NCI-H1105 treated with DMSO at 0.1 percent for 48 hours (cell line): ENCODE measurements at places on chromosomes 11 and 22.
A peak's percentile ranks its signal among the peaks of the same experiment; 100 is the strongest.

DNA sequence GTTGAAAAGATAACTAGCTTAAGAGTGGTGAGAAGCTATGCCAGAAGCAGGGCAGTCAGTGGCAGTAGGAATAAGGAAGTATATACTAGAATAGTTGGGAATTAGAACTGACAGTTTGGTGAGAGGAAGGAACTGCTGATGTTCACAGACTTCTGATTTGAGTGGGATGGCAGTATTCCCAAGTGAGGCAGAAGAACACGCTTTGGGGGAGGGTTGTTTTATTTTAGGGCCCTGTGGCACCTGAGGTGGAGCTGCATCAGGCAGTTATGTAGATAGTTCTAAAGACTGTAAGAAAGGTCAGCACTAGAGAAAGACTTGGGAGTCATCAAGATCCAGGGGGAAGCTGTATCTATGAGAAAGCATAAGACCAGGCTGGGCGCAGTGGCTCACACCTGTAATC lies 66.3 kb upstream of the TNRC6B start:
- no peak for DNase-seq

GRCh38 chr11:120781486-120782120 lies 242.3 kb upstream of the TBCEL start:
- no peak for DNase-seq

DNA sequence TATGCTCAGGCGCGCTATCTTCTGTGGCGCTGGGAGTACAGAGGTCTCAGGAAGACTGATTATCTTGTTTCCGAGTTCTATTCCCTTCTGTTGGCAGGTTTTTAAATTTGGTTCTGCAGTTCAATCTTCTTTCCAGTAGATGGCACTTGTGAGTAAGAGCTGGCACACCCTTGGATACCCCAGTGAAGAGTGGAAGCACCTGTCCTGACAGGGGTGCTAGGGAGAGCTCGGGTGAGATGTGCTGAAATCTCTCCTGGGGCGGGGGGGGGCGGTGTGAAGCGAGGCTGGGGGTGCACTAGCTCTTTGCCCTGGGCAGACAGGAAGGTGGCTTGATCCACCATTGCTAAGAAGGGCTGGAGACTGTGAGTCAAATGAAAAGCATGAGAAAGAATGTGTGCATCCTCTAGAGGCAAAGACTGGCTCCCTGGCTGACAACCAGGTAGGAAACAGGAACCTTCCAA lies 679.9 kb upstream of the CCDC179 start:
- DNase-seq, result peak; percentile 44

DNA sequence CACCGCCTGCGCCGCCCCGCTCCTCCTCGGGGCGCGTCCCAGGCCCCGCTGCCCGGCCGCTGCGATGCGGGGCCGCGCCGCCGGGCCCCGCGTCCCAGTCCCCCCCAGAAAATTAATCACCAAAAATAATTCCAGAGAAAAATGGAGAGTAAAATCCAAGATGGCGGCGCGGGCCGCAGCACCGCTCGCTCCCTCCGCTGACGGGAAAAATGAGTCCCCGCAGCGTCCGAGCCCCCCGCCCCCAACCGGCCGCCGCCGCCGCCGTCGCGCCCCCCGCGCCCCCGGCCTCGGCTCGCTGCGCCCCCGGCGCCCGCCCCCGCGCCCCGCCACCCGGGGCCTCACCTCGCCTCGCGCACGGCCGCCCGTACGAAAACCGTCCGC lies at the start of gene KMT5B:
TSS of gene KMT5B (minus strand) at position 162 of the 381 bp plus-strand sequence. CDS start 23,220 bp downstream, outside the sequence.
- DNase-seq, result peak; percentile 47

DNA sequence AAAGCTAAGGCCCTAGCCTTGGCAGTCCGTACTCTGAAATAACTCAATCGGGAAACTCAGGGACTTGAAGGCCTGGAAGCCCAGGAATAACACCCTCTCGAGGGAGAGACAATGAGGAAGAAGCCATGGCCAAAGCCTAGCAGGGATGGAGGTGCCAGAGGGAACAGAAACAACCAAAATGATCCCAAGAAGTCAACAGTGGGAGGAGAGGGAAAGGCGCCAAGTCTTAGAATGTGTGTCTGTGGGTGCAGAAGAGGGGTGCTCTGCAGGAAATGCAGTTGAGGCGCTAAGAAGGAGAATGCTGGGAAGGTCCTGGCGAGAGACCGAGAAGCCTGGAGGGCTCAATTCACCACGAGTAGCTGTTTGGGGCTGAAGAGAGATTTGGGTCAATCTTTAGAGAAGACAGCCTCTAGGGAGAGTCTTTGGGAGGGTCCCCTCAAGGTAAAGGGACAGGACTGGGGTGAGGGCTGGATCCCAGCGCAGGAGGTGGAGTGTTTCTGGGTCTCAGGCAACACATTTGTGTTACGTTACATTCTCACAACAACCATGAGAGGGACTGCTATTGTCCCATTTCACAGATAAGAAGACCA lies 760 bp upstream of the MAPK8IP1 start:
- DNase-seq, result no peak

DNA sequence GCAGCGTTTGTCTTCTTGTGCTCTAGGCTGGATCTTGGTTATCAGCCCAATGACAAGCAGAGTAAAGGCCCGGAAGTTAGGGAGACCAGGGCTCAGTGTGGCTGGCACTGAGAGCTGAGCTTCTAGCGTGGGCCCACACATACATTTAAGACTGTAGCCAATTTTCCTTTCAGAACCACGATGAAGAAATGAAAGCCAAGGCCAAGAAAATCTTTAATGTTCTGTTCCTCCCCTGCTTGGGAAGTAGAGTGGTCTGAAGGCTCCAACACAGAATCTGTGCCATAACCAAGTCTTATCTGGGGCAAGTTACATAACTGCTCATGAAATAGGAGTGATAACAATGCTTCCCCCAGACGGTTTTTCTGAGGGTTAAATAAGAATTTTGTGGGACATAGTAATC lies 4.7 kb upstream of the ST3GAL4 start:
- no peak for DNase-seq

- DNase-seq, result peak; percentile 82
Measured at GRCh38 chr11:20070459-20070858, 89.8 kb downstream of the DBX1 start.

DNA sequence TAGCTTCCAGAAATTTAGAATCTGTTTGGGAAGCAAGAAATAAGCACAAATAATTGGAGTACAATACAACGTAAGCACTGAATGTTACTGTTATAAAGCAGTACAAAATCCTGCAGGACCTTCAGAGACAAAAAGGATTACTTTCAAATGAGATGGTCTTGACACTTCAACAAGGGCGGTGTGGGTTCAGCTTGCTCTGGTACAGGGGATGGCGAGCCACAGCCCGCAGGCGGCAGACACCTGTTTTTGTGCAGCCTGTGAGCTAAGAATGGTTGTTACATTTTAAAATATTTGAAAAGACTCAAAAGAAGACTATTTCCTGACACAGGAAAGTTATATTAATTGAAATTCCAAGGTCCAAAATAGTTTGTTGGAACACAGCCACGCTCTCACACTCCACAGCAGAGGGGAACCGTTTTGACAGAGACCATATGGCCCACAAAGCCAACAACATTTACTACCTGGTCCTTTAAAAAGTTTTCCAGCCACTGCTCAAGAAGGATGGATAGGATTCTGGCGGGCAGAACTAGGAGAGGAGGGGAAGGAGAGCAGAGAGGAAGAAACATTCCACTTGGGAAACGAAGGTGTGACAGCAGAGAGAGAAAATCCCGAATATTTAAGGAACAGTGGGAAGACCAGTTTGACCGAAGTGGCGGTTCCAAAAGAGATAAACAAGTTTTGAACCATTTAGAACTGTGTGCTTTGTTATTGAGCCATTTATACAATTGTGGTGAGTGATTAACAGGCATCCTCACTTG lies 6.3 kb downstream of the PRDM10 start:
- no peak for DNase-seq

DNA sequence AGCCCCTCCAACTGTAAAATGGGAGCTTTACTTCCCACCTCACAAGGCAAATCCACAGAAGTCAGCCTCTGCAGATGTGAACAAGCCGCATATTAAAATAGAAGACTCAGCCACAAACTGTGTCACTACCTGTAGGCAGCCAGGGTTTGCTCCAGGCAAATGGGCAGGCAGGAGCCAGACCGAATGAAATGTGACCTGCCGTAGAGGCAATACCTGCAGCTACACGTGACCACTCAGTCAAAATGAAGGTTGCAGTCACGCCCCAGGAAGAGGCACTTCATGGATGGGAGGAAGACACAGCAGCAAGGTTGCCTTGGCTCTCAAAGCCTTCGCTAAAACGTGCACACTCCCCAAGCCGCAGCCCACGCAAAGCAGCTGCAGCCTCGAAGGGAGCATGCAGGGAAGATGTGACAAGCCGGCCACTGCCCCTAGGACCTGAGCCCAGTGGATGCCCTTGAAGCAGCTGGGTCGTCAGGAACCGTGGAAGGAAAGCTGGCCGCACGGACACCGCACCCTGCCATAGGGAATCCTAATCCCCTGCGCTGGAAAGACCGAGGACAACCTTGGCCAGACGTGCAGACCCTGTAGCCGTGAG lies 53.1 kb downstream of the SHANK2 start:
- DNase-seq, result no peak

DNA sequence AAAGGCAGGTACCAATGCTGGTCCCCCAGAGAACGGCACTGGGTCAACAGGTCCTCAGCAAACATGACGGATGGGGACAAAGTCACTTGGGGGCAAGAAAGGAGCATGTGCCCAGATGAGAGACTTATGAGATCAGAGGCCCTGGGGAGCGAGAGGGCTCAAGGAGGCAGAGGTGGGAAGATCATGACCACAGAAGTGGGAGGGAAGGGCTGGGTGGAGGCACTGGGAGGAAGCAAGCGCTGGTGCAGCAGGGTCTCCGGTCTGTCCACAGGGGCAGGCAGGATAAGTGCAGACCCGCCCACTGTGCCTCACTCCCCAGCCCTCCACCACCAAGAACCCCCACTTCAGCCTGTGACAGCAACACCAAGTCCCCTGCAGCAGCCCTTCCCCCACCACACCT lies 10.9 kb downstream of the ELFN2 start:
- DNase-seq, result no peak

DNA sequence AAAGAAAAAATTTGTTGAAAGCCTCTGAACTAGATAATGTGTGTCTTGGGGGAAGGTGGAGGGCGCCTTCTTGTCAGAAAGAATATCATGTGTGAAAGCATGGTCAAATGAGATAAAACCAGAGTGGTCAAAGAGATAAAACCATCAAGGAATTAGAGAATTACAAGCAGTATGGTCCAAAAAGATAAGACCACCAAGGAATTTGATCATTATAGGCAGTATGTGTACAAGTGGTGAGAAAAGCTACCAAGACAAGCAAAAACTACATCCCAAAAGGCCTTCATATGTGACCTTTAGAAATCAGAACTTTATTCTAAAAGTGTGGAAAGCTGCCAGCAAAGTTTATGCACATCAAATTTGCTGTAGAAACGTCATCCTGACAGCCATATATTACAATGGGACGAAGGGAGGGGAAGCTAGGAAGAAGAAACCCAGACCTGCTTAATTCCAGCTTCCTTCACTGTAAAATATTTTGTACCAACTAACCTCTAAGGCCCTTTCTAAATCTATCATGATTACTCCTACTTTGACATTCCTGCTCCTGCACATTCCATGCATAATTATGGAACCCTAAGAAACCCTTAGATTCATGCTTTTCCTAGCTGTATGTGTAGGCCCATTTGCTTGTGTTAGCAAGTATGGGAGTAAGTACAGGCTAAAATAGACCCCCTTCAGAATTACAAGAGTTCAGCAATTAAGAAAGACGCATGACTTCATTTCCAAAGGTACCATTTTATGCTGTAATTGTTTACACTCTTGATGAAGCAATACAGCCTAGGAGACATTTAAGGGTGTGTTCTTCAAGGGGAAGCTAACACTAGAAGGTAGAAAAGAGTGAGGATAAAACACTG lies 51.6 kb downstream of the LGR4 start:
- DNase-seq, result peak; percentile 34

GRCh38 chr11:120908461-120909181 lies 115.3 kb upstream of the TBCEL start:
- no peak for DNase-seq

- DNase-seq, result no peak
Measured at GRCh38 chr11:2142300-2142759, 3.1 kb upstream of the IGF2 start.

DNA sequence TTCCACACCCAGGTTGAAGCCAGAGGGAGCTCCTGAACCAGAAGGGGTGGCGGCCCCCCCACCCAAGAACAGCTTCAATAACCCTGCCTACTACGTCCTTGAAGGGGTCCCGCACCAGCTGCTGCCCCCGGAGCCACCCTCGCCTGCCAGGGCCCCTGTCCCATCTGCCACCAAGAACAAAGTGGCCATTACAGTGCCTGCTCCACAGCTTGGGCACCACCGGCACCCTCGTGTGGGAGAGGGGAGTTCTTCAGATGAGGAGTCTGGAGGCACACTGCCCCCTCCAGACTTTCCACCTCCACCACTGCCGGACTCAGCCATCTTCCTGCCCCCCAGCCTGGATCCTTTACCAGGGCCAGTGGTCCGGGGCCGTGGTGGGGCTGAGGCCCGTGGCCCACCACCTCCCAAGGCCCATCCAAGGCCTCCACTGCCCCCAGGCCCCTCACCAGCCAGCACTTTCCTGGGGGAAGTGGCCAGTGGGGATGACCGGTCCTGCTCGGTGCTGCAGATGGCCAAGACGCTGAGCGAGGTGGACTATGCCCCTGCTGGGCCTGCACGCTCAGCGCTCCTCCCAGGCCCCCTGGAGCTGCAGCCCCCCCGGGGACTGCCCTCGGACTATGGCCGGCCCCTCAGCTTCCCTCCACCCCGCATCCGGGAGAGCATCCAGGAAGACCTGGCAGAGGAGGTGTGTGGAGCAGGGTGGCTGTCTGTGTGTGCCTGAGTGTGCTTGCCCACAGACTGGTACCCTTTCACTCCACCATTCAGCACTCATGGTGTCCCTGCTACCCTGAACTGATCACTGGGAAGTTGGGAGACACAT lies 6.7 kb downstream of the PHOX2A start:
- DNase-seq, result no peak

DNA sequence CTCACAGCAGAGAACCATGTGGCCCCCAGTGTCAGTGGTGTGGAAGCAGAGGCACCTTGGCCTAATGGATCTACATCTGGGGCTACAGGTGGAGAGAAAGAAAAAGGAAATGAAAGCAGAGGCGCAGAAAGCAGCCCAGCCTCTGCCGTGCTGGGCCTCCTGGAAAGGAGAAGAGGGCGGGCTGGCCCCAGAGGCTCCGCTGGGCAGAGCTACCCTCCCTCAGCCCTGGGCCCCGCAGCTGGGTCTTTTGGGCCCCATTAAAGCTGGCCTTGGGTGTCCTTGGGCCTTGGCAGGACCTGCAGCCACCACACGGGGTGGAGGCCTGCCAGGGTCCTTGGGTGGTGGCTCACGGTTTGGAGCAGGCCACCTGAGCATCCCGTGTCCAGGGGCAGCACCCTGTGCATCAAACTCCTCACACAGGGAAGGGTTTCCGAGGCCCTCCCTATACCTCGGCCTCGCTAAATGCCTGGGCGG lies 31.6 kb upstream of the GAL start:
- no peak for DNase-seq

- no peak for DNase-seq
Measured at GRCh38 chr11:61480261-61480993, 28.1 kb upstream of the LRRC10B start.

- DNase-seq, result no peak
Measured at GRCh38 chr11:30333405-30333804, 10.5 kb downstream of the ARL14EP start.

- DNase-seq, result no peak
Measured at GRCh38 chr11:7849018-7849417, 52.3 kb upstream of the OR5P2 start.
